ENCODE measurements at places on chromosomes 16 and 17. TPM values are rescaled to one million over a fixed set of nuclear protein-coding genes. Genes with fewer than 3 reads are reported as not detected.

The IRX6 gene
- 5.5 TPM for polyA plus RNA-seq

GRCh38 chr17:47304186-47304585 is 19.6 kb upstream of the EFCAB13 start:
- DNase-seq = no peak

DNA sequence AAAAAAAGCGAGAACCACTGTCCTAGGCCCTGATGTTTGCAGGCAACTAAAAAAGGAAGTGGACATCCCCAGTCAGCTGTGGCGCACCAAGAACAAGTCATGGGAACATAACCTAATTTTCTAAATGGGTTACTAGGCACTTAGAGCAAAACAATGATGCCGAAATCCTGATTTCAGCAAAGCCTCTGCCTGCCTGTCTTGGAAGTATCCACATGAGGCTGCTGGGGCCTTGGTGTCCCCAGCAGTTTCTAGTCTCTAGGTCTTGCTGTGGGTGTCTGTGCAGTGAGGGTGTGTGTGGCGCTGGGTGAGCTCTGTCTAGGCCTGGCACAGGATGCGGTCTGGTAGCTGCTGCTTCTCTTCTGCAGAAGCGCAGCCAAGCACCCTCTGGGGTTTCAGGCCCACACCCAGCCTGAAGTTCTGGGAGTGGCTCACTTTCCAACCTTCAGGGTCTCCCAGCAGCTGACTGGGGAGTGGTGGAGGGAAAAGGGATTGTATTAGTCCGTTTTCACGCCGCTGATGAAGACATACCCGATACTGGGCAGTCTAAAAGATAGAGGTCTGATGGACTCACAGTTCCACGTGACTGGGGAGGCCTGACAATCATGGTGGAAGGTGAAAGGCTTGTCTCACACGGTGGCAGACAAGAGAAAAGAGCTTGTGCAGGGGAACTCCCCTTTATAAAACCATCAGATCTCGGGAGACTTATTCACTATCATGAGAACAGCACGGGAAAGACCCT is 21.1 kb downstream of the STH start:
- no peak for DNase-seq

The TP53TG3 gene
- not detected for polyA plus RNA-seq

The SKAP1 gene
- 8.5 TPM for polyA plus RNA-seq

The OR4D1 gene
- 0.11 TPM for polyA plus RNA-seq

The RNU2-1 gene
- polyA plus RNA-seq = not detected

- DNase-seq = no peak
Observed at GRCh38 chr17:28577466-28577824, 750 bp upstream of the ALDOC start.

DNA sequence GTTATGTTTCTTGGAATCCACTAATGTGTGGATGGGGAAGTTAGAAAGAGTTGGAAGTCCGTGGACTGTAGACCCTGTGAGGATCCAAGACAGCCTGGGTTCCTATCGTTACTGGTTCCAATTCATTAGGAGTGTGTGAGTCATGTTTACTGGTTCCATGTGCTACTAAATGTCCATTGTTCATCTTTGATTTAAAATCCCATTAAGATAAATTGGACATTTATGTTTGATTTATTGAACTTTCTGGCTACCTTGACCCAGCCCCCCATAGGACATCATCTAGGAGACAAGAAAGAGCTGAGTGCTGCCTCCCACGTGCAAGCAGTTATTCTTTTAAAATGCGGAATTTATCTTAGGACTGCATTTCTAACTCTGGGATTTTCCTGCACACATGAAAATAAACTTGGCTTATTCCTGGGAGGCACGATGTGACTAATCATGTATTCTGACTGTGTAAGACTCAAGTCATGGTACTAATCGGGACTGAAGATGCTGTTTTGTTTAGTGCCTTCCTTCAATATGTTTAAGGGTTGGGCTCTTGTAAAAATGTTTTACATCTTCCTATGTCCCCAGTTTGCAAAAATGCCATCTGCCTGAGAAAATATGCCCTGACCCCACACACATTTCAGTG is 53.4 kb downstream of the RGS9 start:
- no peak for DNase-seq

DNA sequence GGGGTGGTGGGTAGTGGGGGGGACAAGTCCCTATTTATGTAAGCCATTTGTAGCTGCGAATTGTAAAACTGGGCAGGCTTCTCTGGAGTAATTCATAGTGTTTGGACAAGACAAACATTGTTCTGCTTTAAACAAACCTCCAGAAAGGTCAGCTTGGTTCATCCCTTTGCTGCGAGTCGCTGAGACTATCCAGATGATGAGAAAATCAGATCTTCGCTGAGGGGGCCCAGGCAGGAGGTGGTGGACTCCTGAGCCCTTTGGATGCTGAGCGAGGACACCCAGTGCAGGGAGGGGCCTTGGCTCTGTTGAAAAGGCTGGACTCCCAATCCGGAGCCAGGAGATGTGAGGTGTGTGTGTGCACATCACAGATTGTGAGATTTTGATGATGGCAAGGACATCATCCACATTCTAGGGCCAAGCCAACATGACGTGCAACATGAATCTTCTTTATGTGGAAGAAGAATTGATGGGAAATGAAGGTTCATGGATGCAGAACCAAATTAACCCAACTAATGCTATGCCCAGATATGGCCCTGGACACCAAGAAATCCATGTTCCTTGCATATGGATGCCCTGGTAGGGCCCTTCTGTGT is 15.0 kb upstream of the NTN1 start:
- no peak for DNase-seq

The KRTAP4-3 gene
- not detected for polyA plus RNA-seq

The SAMD14 gene
- 18.6 TPM for polyA plus RNA-seq

DNA sequence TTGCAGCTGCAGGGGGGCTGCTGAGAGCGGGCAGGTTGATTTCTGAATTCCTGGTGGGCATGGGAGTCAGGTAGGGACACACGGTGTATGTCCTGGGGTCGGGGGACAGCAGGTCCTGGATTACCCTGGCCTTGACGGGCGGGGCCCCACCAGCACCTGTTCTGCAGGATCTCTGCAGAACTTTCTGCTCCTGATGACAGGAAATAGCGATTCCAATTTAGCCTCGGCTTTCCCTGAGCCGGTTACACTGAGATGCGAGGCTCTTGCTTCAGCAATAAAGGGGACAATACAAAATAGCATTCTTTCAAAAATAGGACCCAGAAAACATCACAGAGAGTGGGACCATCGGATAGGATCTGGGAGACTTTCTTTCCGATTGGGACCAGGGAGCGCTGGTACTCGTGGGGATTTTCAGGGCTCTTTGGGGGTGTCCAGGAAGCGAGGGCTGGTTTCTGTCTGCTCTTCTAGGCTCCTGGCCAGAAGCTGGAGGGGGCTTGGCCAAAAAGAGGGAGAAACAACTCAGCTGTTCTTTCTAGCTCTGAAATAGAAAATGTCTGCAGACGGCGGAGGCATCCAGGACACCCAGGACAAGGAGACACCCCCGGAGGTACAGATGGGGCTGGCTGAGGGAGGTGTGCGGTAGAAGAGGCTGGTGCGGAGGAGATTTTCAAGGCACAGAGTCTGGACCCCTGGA is 642 bp downstream of the ZNF205 start:
- DNase-seq = peak; percentile 52

- DNase-seq = no peak
Observed at GRCh38 chr16:17205279-17206211, 265.2 kb downstream of the XYLT1 start.

GRCh38 chr17:31811101-31811500 is 47.9 kb downstream of the COPRS start:
- no peak for DNase-seq

DNA sequence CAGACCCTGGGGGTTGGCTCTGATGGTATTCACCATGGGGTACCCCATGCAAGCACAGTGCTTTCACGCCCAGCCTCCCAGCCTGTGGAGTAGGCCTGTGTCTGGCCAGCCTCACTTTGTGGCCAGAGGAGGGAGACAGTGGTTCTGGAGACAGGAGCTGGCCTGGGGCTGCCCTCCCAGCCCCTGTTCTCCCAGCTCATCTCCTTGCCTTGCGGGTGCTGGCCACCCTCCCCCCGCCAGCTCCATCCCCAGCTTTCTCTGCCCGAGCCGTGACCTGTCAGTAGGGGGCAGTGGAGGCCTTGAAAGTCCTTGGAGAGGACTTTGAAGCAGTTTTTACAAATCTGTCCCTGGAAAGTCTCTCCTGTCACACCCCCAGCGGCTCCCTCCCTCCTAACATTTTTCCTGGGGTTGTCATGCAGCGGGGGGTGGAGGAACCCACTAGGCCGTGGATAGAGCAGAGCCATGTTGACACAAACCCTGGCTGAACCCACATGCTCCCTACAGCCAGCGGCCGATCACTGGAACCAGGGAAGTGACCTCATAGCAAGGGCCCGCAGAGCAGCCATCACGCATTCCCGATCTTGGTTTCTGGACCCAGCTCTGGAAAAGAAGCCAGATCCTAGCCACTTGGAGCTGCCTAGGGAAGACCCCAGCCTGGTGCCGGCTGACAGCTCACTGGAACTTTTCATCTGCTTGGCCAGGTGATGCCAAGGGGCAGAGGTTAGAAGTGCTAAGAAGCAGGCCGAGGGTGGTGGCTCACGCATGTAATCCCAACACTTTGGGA is 289.4 kb downstream of the SEC14L1 start:
- no peak for DNase-seq

DNA sequence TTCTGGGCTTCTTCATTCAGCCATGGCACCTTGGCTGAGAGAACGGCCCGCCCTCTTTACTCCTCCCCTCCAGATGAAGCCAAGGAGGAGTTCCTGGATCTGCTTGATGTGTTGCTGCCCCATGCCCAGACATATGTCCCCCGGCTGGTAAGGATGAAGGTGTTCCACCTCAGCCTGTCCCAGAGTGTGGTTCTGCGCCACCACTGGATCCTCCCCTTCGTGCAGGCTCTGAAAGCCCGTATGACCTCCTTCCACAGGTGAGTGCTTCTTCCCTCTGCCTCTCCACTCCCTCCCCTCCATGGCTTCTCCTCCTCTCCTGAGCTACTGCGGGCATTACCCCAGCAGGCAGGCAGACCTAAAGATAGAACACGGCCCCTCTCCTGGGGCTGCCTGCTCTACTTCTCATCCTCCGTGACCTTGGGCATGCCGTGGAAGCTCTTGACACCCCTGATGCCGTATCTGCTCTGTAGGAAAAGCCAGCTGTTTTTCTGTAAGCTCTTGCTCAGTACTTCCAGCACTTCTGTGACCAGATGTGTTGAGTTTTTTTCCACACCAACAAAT is 8.7 kb downstream of the USB1 start:
- DNase-seq = no peak

GRCh38 chr17:79272666-79273219 is 198.1 kb downstream of the ENGASE start:
- no peak for DNase-seq

DNA sequence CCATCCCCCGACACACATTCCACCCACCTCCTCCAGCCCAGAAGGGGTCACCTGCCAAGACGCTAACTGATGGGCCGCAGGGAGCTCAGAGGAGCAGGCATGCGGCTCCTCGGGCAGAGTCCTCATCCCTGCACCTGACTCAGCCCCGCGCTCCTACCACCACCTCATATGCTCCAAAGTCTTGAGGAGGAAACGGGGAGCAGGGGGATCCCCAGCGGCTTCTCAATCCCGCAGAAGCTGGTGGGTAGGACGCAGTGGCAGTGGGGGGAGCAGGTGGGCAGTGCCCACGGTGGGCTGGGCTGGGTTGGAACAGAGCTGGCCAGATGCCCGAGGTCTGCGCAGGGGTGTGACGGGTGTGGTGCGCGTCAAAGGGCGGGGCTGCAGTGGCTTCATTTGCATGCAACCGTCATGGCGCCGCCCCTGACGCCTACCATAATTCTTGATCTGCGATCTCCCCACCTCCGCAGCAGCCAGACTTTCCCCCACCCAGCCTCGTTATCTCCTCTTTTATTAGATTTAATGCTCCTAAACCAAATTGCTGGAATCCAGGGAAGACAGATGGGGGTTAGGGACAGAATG is 39.0 kb upstream of the EMP2 start:
- peak; percentile 59 for DNase-seq

DNA sequence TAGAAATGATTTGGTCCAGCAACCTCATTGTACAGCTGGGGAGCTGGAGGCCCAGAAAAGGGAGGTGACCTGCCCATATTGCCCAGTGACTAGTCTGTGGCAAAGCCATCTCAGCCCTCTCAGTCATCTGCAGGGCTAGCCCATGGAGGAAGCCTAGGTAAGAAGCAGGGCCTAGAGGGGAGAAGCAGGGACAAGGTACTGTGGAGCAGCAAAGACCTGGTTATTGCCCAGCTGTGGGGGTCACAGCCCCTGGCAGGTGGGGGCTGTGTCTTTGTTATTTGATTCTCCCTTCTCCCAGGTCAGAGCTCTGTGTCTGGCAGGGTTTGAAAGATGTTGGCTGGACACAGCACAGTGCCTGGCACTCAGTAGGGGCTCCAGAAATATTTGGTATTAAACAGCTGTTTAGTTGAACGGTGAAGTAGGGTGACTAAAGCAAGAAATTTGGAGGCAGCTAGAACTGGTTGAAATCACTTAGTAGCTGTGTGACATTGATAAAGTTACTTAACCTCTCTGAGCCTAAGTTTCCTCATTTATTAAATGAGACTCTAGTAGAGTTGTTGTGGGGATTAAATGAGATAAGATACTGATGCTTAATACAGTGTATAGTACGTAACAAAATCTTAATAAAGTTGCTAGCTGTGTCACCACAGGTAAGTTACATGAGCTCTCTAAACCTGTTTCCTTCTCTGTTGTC is 17.3 kb downstream of the CCR7 start:
- DNase-seq = no peak

The DNASE1 gene
- 31.0 TPM for polyA plus RNA-seq

The OMG gene
- polyA plus RNA-seq = 0.17 TPM

The C16orf96 gene
- 0.27 TPM for polyA plus RNA-seq

DNA sequence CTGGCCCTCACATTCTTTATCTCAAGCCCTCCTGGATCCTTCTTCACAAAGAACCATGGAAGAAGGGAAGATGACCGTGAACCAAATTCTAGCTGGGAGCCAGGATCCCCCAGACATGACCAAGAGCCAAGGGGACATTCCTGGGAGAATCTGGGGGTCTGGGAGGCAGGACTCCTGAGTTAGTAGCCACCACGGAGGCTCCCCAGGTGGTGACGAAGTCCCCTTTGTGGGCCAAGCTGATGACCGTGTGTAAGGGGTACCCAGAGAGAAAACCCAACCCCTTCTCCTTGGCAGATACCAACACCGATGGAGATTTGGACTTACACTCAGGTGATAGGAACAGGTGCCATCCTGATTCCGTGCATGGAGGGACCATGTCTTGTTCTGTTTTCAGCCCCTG is 6.8 kb upstream of the GFAP start:
- DNase-seq = no peak

The SPNS3 gene
- 2.6 TPM for polyA plus RNA-seq

GRCh38 chr16:12011565-12011964 is 35.0 kb downstream of the SNX29 start:
- no peak for DNase-seq

DNA sequence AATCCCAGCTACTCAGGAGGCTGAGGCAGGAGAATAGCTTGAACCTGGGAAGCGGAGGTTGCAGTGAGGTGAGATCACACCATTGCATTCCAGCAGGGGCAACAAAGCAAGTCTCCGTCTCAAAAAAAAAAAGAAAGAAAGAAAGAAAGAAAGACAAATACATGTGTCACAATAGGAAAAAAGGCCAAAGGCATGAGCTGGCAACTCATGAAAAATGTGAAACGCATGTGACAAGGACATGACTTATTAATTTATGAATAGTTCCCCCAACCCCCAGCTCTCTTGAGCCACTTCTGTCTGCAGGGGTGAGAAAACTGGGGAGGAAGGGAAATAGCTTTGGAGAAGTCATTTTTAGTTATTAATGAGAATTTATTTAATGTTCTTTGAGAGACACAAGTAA is 120.6 kb downstream of the AIPL1 start:
- no peak for DNase-seq

GRCh38 chr16:75139498-75139897 is 8.8 kb upstream of the ZFP1 start:
- DNase-seq = no peak

- no peak for DNase-seq
Observed at GRCh38 chr16:69939821-69940585, 11.1 kb upstream of the CLEC18A start.

GRCh38 chr17:1769822-1770477 is 8.1 kb downstream of the SERPINF1 start:
- no peak for DNase-seq
